ENCODE measurements at places on chromosomes 16 and 17.

- DNase-seq: no peak
Measured at GRCh38 chr16:67312719-67313118, 13.8 kb downstream of the KCTD19 start.

GRCh38 chr16:66502020-66502913 lies 47.7 kb downstream of the TK2 start:
- no peak for DNase-seq

DNA sequence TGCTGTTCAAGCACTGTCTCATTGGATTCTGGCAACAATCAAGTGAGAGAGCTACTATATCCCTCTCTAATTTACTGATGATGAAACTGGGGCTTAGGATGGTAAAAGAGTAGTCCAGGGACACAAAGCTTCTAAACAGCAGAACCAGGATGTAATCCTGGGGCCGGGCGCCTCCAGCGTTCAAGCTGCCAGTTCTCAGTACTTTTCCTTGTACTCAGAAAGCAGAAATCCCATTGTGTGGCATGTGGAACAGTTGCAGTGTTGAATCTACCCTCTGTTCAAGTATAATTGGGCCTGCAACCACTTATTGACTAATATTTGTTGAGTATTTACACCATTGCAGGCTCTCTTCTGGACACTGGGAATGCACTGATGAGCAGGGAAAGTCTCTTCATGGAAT lies 14.5 kb upstream of the CDH13 start:
- no peak for DNase-seq

DNA sequence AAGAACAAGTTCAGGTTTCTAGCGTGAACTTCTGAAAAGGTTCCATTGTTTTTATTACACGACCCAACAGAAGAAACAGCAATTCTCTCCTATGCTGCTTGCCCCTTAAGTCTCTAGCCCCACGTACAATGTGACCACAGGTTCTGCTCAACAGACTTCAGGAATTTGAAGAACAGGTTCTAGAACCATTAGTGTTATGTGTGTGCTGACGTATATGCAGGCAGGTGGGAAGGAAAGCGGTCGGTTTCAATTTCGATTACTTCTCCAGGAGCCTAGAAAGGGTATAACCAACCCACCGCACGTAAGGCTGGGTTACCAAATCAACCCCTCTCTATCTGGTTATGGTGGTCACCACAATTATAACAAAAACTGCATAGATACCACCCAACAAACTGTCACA lies 39.4 kb downstream of the XPO6 start:
- DNase-seq: no peak

DNA sequence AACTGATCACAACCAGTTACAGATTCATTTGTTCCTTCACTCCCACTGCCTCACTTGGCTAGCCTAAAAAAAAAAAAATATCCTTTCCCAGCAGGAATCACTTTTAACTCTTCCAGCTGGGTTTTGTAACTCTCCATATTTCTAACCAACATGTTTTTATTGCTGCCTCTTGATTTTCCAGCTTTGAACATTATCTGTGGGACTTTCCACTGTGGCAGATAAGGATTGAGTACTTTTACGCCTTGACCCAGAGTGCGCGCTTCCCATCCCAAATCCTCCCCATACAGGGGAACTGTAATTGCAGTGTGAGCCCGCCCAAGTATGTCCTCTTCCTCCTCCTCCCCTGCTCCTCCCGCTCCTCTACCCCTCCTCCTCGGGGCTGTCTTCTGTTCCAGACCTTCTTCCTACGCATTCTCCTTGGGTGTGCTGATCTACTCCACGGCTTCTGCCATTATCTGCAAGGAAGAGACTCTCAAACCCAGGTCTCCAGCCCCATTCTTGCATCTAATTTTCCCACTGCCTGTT lies 43.4 kb downstream of the CYB5D2 start:
- no peak for DNase-seq

- peak; percentile 77 for DNase-seq
Measured at GRCh38 chr17:76623271-76624146, 20.0 kb downstream of the ST6GALNAC1 start.

- no peak for DNase-seq
Measured at GRCh38 chr16:89170346-89171215, 967 bp upstream of the CDH15 start.

All from muscle of arm (tissue), 14 donors.